ENCODE measurements at places on chromosomes 2 and 18.

- no peak for DNase-seq
Observed at GRCh38 chr2:23700627-23701026, 226.3 kb downstream of the ATAD2B start.

GRCh38 chr2:241110607-241111439, 8.7 kb upstream of the MTERF4 start:
- DNase-seq = no peak

DNA sequence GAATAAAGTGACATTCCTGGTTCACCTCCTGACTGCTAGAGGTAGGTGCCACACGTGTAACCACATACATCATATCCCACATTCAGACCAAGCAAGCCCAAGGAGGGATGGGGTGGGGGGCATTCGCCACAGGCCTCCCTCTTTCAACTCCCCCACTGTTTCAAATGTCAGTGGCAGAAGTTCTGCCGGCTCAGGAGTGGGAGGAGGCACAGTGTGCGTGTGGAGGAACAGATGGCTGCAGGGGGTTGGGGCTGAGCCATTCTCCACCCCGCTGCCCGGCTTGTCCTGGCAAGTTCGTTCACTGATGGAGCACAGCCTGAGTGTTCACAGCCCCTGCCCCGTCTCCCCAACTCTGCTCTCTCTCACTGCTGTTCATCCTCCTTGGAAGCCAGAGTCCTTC, 75.4 kb upstream of the TANC1 start:
- no peak for DNase-seq

GRCh38 chr18:13661779-13662256, 64.5 kb downstream of the FAM210A start:
- DNase-seq = no peak

DNA sequence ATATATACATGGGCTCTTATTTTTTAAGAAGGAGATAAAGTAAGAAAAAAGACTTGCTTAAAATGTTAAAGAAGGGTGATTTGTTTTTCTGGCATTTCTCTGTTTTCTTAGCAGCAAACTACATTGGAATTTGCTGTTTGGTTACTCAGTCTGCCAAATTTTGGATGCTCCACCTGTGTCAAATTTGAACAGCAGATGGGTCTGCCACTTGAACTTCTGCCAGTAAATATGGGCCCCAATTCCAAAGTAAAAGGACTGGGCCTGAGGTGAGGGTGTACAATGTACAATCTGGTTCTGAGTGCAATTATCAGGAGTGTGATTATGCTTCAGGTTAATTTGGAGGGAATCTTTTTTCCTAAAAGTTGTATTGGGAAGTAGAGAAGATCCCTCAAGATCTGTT, 794.5 kb downstream of the DSC3 start:
- DNase-seq = no peak

DNA sequence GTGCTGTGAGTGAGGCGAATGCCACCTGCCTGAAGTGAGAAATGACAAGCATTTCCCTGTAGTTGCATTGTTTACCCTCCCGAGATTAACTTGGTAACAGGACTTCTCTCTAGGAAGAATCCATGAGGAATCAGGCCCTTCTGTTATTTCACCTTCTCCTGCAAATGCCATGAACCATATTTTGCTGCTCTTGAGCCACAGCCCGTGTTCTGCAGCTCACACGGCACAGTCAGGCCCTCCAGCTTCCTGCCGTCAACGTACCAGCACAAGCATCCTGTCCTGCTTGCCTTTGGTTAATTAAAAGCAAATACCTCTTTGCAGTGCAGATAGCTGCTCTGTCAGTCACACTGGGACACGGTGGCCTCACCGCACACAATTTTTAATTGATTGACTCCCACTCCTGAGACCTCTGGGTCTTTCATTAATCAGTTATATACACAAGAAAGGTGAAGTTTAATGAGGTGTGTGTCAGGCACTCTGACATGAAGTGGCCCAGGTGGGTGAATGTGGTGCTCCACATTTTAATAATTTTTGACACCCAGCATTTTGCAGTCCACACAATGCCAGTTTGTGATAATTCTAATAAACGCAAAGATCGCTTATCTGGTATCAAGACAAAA, 95.3 kb upstream of the ASB18 start:
- DNase-seq = peak; percentile 5

DNA sequence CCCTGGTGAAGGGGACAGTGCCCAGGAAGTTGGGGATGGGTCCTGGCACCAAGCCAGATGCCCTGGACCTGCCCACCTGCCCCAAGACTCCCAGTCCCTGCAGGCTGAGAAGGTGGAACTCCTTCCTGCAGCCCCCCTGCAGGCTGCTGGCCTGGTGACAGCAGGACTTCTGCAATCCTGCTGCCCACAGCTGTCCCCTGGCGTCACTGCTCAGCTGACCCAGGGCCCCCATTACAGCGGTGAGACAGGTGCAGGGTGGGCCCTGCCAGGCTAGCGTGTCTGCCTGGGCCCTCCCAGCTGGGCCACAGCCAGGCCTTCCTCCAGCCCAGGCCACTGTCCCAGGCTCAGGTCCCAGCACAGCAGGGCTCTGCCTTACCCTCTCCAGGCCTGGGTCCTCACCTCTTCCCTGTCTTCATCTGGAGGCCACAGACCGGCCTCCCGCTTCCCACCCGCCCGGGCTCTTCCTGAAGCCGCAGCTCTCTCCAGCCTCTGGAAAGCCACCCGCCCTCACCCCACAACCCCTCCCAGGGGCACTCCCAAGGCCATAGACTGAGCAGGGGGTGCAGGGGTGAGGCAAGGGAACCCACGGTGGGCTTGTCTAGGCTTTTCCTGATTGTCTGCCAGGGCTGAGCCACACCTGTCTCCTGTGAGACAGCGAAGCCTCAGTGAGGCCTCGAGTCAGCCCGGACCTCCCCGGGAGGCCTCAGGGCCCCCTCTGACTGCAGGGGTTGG, 8.8 kb upstream of the ERFE start:
- DNase-seq = no peak

Measured in SJSA1 (cell line).